ENCODE measurements at places on chromosomes 4 and X.
A peak's percentile ranks its signal among the peaks of the same experiment; 100 is the strongest.

- no peak for DNase-seq
These were observed 191.3 kb downstream of the SMIM20 start for GRCh38 chr4:26105337-26105736.

GRCh38 chr4:59122626-59123025 lies 2012.4 kb upstream of the IGFBP7 start:
- DNase-seq: no peak

DNA sequence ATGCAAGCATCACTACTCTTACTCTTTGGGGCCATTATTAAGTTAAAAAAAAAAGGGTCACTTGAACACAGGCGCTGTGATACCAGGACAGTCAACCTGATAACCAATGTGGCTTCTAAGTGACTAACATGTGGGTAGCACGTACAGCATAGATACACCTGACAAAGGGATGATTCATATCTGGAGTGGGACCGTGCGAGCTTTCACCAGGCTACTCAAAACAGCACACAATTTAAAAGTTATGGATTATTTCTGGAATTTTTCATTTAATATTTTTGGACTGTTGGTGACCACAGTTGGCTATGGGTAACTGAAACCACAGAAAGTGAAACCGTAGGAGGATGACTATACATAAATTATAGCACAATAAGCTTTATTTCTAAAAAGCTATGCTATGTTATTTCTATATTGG lies 113.8 kb upstream of the STIM2 start:
- DNase-seq: no peak

DNA sequence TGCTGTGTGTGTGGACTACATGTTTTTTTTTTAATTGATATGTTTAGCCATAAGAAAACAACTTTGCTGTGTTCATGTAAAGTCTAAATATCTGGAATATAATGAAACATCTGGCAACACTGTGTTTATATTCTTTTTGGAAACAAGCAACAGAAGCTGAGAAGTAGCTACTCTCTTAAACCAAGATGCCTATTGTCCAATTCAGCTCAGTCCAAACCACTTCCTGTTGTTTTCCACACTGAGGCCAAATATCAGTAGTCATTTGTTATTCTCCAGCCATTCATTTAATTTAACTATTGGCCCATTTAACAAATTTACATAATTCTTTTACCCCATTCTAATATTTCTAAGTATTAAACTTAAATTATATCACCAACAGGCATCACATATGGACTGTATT lies 903.0 kb upstream of the SLIT2 start:
- DNase-seq: no peak

DNA sequence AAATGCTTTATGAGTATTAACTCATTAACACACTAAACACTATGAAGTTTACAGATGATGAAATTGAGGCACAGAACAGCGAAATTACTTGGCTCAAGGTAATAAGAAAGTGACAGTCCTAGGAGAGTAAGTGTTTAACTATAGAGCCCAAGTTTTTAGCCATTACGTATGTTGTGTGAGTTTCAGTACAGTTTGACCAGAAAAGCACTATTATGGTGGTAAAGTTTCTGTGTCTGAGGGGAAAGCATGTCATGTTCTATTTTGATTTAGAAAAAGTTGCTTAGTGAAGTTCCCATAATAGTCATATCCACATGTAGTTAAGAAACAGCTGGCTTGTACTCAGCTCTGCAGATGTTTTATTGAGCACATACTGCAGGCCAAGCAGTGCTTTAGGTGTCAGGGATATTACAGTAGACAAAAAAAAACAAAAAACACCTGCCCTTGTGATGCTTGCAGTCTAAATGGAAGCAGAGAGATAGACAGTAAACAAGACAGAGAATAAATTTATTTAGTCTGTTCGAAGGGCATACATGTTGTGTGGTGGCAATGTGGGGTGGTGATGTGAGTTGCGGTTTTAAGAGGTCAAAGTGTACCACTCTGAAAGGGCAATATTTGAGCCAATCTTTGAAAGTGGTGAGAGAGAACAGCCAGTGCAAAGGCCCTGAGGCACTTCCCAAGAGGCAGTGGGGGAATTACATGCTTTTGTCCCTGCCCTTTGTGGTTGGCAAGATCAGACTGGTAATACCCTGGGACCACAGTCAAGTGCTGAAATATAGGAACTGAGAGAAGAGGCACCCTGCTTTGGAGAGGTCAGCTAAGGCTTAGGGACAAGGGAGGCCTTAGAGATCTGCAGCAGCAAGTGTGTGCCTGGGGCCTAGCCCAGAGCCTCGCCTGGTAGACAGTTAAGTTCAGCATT lies 6.2 kb downstream of the TMEM131L start:
- no peak for DNase-seq

DNA sequence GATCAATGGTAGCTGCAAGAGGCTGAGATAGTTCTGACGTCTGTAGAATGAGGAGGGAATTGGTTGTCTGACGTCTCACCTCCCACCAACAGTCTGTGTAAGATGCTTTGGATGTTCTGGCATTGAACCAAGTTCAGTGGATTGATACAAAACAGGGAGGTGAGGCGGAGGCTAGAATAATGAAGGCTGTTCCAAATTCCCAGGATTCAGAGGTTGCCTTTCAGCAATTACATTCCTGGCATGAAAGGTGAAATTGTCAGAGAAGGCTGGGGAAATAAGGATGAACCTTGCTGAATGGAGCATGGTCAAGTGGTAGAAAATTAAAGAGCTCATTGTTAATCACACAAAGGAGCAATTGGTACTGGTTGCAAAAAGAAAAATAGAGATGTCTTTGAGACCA lies 241.6 kb downstream of the FBXW7 start:
- DNase-seq: no peak

GRCh38 chrX:48611703-48612102 lies 14.4 kb downstream of the WDR13 start:
- no peak for DNase-seq

GRCh38 chr4:44646151-44646550 lies 5.3 kb downstream of the YIPF7 start:
- DNase-seq: no peak

- DNase-seq: no peak
These were observed 70.9 kb upstream of the ENPP6 start for GRCh38 chr4:184288451-184289178.

DNA sequence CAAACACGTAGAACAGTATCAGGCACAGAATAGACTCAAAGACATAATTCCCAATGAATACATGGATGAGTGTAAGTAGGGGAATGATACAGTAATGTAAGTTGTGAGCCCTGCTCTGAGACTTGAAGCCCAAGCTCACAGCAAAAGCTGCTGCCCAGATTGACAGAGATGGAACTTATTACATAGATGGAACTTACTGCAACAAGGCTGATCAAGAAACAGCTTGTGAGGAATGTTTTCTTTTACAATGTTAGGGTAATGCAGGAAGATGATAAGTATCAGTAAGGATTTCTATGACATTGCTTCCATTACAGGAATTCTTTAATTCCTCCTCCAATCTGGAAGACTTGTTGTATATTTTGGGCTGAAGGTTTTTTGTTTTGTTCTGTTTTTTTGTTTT lies 278.4 kb downstream of the IL15 start:
- no peak for DNase-seq

DNA sequence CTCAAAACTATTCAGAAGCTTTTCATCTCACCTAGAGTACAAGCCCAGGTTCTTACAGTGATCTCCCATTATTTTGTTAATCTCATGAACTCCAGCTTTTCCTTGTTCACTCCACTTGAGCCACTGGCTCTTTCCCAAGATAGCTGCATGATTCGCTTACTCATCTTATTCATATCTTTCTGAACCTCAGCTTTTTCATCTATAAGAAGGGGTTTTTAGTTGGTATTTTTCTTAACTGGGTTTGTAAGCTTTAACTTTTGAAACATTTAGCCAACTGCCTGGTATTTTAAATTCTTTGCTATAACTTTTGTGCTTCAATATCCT lies 24.0 kb downstream of the GIMD1 start:
- peak; percentile 69 for DNase-seq

- no peak for DNase-seq
These were observed 1.9 kb downstream of the NUDT6 start for GRCh38 chr4:122920473-122920872.

DNA sequence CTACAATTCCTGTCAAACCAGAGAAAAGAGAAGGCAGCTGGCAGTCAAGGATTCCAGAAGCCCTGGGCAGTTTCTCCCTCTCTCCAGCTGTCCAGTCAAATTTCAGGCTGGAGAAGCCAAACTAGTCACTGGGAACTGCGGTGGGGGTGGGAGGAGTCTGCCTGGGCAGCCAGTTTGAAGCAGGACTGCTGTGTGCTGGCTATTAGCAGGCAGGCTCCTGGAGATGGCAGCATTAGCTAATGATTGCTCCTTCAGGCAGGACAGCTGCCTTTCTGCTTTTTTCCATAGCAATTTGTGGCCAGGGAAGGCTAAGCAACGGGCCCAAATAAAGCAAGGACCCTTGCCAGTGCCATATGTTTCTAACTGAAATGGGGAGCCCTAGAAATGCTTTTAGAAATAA lies 44.7 kb upstream of the FGF13 start:
- DNase-seq: peak; percentile 65

- DNase-seq: no peak
These were observed 168.9 kb upstream of the EDNRA start for GRCh38 chr4:147311956-147312355.

DNA sequence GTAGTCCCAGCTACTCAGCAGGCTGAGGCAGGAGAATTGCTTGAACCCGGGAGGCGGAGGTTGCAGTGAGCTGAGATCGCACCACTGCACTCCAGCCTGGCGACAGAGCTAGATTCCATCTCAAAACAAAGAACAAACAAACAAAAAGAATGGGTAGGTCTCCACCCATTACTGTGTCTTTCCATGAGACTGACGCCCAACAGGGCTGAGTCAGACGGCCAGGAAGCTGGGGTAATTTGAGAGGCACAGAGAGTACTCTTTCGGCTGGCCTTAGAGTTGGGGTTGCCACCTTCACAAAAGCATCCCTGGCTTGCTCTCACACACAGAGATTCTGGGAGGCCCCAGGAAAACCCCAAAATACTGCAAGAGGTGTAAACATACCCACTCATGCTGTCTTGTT lies 72.0 kb upstream of the DHRSX start:
- no peak for DNase-seq

DNA sequence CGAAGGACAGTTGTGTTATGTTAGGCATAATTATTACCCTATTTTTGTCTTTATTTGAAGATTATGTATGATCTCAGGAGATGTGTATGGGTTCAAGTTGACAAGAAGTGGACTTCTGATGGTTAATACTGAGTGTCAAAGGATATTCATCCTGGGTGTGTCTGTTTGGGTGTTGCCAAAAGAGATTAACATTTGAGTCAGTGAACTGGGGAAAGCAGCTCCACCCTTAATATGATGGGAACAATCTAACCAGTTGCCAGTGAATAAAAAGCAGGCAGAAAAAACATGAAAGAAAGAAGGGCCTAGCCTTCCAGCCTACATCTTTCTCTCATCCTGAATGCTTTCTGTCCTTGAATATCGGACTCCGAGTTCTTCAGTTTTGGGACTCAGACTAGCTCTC lies 332.6 kb downstream of the DTHD1 start:
- DNase-seq: no peak

DNA sequence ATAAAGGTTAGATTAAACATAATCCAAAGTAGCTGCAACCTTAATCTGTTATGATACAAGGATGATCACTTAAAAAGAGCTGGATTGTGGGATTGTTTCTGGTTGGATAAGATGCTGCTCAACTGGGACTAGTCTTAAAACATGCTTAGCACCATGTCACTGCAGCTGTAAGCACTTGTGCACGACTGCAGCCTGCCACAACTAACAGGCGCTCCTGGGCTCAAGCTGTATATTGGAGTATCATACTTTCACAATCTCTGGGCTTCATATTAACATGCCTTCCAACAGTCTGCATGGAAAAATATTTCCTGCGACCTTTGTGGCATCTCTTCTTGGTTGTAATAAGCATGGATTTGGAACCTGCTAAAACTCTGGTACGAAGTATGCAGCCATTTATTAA lies 493.0 kb upstream of the PITX2 start:
- no peak for DNase-seq

DNA sequence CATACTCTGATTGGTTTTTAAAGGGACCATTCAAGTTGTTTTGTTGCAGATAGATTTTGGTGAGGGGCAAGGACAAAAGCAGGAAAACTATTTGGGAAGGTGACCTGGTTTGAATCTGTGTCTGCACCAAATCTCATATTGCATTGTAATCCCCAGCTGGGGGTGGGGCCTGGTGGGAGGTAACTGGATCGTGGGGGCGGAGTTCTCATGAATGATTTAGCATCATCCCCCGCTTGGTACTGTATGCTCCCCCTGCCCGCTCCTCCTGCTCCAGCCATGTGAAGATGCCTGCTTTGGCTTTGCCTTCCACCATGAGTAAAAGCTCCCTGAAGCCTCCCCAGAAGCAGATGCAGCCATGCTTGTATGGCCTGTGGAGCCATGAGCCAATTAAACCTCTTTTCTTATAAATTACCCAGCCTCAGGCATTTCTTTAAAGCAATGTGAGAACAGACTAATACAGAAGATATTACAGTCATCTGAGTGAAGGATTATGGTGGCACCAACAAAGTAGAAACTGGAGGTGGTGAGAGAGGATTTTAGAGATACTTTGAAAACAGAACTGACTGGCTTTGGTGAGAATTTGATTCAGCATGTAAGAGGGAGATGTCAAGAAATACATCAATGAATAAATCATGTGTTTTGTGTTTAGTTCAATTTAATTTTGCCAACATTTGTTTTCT lies 14.4 kb downstream of the IL21 start:
- DNase-seq: no peak

DNA sequence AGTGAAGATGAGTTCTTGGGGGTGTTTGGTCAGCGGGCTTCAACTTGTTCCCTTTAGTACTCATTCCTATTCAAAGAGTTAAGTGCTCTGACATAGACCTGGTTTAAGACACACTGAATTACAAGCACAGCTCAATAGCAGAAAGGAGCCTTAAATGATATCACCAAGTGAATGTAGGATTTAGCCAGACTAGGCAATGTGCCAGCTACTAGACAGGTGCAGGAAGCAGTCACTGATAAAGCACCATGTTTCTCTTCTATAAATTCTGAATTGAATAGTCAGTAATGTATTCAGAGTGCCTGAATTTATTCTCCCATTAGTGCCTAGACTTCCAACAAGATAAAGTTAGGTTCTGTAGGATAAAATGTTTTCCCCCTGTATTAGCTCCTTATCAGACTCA lies 63.6 kb downstream of the ASB9 start:
- DNase-seq: no peak

DNA sequence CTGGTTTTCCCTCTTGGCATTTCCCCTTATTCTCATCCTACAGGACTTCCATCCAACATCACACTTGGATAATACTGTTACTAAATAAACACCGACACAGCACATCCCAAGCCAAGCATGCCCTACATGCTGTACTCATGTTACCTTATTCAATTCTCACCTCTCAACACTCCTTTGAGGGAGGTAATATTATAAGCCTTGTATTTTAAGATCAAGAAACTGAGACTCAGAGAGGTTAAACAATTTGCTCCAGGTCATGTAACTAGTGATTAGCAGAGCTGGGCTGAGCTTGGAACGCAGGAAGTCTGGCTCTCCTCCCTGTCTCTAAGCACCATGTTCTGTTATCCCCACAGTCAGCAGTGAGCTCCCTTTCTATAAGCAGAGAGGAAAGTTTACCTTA lies 333.6 kb upstream of the IGFBP7 start:
- DNase-seq: no peak

DNA sequence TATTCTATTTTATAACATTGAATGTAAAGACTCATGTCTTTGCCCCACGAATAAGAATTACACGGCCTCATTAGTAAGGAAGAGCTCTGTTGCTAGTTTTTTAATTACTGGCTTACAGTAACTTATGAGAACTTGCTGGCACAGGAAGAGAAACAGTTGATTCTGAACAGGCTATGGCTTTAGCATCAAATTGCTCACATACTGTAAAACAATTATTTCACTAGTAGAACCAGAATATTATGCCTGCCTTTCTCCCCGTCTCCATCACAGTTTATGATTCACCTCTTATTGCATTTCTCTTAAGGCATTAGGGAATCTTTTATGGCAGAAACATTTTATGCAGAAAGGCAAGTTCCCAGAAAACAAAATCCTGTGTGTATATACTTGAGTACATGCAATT lies 126.1 kb downstream of the SPRY1 start:
- DNase-seq: no peak

All from fibroblast of upper back skin (primary cell).